CD8-positive, alpha-beta T cell (primary cell): ENCODE measurements at places on chromosomes 1 and 21. TPM values are rescaled to one million over a fixed set of nuclear protein-coding genes. Genes with fewer than 3 reads are reported as not detected.

DNA sequence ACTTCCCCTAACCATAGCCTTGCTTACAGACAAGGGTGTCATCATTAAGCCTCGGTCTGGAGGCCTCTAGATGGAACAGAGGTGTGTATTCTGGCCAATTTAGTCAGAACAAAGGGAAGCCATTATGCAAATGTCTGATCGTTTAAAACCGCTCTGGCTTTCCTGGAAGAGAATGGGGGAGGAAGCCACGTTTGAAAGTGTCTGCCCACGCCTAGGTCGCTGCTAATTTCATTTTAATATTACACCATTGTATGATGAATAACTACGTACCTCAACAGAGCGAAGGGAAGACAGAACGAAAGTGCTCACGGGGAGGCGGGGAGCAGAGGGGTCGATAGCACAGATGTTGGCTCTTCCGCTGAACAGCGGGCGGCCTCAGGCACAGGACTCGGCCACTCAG is 41.1 kb upstream of the CSF3R start:
- no peak for DNase-seq

GRCh38 chr1:102174259-102174863 is 177.6 kb upstream of the OLFM3 start:
- no peak for DNase-seq

The ITPKB gene
- 504 TPM for total RNA-seq

GRCh38 chr1:230823931-230824381 is 44.4 kb downstream of the C1orf198 start:
- no peak for DNase-seq

GRCh38 chr1:18505666-18506065 is 24.9 kb downstream of the KLHDC7A start:
- no peak for DNase-seq

- DNase-seq = no peak
Measured at GRCh38 chr1:223140611-223141405, 2.2 kb downstream of the TLR5 start.

GRCh38 chr1:113787663-113788062 is 24.6 kb downstream of the RSBN1 start:
- DNase-seq = no peak

The TACSTD2 gene
- total RNA-seq = not detected

DNA sequence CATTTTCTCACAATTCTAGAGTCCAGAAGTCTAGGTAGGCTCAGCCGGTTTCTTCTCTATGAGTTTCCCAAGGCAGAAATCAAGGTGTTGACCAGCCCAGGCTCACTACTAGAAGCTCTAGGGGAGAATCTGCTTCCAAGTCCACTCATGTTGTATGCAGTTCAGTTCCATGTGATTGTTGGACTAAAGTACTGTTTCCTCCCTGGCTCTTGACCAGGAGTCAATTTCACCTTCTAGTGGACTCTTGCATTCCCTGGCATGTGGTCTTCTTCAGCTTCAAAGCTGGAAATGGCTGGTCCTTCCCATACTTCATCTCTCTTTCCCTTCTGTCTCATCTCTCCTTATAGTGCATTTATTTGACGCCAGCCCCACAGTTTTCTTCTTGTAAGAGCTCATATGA is 153.4 kb downstream of the KCNT2 start:
- no peak for DNase-seq

DNA sequence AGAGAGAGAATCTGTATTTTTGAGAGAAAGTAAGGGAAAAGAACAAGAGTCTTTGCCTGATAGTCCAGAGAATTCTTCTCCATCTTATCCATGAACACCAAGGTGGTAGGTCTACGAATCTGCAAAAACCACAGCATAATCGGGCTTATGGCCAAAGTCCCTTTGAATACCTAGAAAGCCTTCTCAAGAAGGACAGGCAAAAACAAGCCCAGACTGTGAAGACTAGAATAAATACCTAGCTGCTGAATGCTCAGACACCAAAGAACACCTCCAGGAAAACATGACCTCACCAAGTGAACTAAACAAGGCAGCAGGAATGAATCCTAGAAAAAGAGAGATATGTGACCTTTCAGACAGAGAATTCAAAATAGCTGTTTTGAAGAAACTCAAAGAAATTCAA is 79.2 kb downstream of the HFM1 start:
- DNase-seq = no peak

The DCDC2B gene
- not detected for total RNA-seq

The LINGO4 gene
- 0.11 TPM for total RNA-seq

DNA sequence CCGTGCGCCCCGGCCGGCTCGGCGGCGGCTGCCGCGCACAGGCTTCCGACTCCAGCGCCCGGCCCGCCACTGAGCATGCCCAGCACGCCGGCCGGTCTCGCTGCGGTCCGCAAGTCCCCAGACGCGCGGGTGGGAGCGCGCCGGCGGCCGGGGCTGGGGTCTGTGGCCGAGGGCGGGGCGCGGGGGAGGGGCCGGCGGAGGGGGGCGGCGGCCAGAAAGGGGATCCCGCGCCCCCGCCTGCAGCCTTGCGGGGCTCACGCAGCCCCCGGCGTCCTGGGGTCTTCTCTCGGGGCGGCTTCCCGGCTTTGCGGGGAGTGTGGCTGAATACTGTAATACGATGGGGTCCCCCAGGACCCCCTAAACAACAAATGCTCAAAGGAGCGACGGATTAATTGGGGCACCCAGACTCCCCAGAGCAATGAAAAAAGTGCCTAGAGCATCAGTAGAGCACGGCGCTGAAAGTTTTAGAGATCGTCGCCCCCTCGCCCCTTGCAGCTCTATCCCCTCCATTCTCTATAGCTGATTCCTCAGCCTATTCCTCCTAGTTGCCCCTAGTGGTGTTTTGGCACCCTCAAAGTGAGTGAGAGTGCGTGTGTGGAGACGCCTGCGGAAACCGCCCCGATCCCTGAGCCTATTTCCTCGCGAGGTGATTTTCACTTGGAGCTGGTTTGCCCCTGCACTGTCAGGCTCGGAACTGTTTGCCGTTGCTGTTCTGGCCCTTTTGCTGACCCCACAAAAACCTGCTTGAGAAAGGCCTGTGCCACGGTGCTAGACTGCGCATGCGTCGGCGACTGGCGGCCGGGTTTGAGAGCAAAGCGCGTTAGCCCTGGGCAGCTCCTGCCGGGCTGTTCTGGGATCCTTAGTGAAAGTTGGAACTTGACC is at the start of gene VAV3:
TSS of gene VAV3 (minus strand) at position 71 of the 882 bp plus-strand sequence. CDS start 311 bp downstream, outside the sequence.
- DNase-seq = peak; percentile 61

DNA sequence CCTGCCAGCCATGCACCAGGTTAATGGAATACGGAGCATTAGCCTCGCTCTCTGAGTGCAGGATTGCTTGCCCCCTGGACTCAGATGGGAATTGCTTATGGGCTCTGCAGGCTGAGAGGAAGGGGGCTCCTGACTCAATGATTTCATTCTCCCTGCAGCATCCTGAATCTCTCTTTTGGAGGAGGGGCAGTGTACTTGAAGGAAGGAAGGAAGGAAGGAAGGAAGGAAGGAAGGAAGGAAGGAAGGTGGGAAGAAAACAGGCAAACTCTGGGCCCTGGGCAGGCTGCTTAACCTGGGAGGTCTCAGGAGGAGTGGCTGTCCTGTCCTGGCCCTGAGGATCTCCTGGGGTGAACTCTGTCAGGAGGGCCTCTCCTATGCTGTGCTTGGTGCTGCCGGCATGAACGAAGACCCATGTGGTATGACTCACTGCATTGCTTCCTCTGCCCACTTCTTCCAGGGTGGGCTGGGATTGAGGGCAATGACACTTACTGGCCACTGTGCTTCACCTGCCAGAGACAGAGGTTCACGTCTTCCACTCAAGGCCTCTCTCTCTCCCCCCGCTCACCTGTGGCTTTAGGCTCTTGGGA is 257.1 kb upstream of the CSF3R start:
- no peak for DNase-seq

The DENND2C gene
- 6.6 TPM for total RNA-seq

GRCh38 chr1:219837274-219837993 is 90.9 kb downstream of the SLC30A10 start:
- DNase-seq = no peak

- DNase-seq = no peak
Measured at GRCh38 chr1:241542199-241542907, 10.2 kb downstream of the KMO start.

GRCh38 chr21:18917622-18918021 is 514.0 kb upstream of the TMPRSS15 start:
- DNase-seq = no peak

DNA sequence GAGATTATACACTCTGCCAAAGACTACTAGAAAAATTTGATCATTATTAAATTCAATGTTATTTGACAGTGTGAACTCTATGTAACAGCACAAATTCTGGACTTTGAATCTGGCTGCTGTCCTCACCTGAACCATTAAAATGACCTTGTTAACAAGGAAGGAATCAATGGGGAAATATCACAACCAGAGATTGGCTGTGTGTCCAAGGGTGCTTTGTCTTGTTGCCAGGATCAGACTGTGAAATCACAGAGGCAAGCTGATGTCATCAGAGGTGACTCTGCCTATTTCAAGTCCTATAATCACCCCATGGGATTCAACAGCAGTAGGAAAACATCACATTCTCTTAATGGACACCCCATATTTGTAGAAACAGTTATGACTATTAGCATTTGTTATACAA is 46.8 kb downstream of the ADAMTS5 start:
- no peak for DNase-seq

- DNase-seq = no peak
Measured at GRCh38 chr1:62384276-62385005, 52.4 kb upstream of the USP1 start.
